ENCODE measurements at places on chromosomes 4 and X.

DNA sequence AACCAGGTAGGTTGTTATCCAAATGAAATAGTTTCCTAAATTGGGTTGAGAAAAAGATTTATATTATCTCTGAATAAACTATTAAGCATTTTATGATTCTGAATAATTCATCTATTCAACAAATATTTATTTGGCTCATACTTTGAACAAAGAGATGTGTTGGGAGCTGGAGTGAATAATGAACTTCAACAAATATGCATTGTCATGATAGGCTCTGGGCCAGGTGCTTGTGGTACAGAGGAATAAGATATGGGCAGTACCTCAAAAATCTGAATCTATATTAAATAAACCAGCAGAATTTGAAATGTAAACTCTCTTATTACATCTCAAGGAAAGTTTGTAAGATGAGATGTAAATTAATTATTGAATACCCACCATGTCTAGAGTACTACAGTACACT lies 75.7 kb upstream of the DCLK2 start:
- no peak for DNase-seq

DNA sequence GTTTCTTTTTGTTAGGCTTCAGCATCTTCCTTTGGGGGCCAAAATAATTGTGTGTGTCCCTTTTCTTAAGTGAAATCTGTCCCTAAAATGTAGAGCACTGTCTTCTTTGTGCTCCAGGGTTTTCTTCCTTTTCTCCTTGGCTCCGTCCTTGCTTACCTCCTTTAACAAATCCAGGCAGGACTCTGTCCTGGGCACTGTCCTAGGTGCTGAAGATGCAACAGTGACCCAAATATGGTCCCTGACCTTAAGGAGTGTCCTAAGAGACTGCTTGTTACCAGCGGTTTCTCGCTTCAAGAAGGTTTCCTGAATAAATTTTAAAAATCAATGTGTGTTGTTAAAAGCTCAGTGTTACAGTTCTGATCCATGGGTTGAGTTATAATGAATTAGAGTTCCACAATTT lies 471.8 kb downstream of the KCNIP4 start:
- DNase-seq: no peak

DNA sequence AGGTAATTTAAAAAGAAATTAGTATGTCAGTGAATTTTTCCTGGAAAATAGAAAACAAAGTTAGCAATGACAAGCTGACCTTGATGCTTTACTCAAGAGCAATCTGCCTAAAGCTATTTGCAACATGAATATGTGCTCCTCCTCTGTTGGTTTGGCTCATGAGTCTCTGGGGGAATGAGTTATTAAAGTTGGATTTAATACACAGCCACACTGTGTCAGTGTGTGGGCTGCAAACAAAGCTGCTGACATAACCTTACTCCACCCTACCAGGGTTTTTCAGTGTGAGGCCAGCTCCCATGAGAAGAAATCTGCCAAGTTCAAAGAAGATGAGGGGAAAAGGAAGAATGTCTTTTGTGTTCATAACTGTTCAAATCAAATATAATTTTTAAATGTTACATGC lies 280.5 kb downstream of the TLL1 start:
- DNase-seq: no peak

- DNase-seq: no peak
These were observed 101.5 kb upstream of the KLHL13 start for GRCh38 chrX:118218079-118218478.

- no peak for DNase-seq
These were observed 117.2 kb upstream of the H2AZ1 start for GRCh38 chr4:100067255-100067654.

DNA sequence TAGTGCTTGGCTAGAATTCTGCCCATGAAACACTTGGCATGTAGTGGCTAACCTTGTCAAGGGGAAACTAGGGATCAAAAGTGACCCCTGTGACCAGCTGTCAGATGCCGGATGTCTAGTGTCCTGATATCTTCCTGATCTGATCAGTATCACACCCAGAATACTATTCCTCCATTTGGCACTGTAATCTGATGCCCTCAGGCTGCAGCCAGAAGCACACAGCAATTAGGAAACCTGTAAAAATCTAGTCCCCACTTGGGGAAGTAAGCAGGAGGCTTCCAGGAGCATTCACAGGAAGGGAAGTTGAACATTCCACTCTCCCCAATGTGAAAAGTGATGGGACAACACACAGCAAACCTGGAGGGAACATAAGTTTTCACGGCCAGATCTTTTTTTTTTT lies 125.1 kb downstream of the HS6ST2 start:
- DNase-seq: no peak

DNA sequence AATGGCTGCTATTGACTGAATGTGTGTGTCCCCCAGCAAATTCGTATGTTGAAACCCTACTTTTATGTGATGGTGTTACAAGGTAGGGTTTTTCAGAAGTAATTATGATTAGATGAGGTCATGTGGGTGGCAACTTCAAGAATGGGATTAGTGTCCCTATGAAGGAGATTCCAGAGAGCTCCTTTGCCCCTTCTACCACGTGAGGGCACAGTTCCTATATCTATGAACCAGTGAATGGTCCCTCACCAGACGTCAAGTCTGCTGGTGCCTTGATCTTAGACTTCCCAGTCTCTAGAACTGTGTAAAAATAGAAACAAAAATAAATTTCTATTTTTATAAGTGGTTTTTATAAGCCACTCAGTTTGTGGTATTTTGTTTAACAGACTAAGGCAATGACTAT lies 1137.6 kb upstream of the IGFBP7 start:
- DNase-seq: no peak

- peak; percentile 49 for DNase-seq
These were observed 394 bp downstream of the MED14 start for GRCh38 chrX:40734971-40735324.

- no peak for DNase-seq
These were observed 772 bp upstream of the PABPC4L start for GRCh38 chr4:134202166-134202956.

DNA sequence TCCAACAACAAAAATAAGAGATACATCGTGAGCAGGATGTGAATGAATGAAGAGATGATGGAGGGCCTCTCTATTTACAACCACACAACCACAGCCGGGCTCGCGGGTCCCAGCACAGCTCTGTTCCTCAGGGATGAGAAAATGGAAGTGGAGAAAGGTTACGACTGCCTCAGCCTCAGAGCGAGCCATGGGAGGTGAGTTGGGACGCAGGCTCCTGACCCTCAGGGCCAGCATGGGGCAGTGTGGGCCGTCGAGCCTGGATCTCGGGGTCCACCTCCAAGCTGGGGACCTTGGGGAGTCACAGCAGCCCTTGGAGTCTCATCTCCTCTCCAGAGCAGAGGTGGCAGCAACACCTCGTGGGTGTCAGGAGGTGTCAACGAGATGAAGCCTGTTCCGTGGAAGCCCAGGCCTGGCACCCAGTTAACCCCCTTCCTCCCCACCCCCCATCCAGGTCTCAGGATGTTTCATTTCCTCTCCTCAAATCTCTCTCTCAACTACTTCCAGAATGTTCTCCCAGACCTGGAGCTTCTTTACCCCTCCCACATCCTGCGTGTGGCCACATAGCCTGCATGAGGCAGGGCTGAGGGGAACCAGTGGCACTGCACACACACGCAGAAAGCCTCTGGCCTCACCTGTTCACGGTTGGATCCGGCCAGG lies 25.9 kb downstream of the C4orf50 start:
- no peak for DNase-seq

All from lower lobe of right lung (tissue), 2 donors.